ENCODE measurements at places on chromosomes 2 and 18.

DNA sequence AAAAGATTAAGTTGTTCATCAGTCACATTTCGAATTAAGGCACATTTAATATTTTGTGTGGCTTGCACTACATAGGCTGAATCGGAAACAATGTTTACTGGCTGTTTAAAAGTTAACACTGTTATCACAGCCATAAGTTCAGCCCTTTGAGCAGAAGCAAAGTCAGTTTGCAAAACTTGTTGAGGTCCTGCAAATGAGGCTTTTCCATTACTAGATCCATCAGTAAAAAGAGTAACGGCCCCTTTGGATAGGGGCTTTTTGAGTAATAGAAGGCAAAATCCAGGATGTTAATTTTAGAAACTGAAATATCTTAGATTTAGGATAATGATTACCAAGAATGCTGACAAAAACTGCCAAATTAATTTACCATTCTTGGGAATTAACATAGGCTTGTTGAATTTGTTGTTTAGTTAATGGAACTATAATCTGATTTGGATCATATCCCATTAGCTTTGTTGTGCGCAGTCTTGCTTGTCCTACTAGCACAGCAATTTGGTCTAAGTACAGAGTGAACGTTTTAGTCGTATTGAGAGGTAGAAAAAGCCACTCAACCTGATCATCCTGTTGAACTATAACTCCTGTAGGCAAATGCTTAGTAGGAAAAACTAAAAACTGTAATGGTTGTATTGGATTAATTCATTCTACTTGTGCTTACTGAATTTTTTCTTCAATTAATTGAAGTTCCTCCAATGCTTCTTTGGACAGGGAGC is 13.9 kb upstream of the SUCLG1 start:
- no peak for DNase-seq

- DNase-seq, result no peak
Observed at GRCh38 chr2:223008956-223009355, 43.0 kb upstream of the KCNE4 start.

- DNase-seq, result no peak
Observed at GRCh38 chr2:206442833-206443734, at the start of gene ADAM23. TSS of gene ADAM23 (plus strand) at chr2:206443532. CDS start at chr2:206443867, 335 bp downstream.

DNA sequence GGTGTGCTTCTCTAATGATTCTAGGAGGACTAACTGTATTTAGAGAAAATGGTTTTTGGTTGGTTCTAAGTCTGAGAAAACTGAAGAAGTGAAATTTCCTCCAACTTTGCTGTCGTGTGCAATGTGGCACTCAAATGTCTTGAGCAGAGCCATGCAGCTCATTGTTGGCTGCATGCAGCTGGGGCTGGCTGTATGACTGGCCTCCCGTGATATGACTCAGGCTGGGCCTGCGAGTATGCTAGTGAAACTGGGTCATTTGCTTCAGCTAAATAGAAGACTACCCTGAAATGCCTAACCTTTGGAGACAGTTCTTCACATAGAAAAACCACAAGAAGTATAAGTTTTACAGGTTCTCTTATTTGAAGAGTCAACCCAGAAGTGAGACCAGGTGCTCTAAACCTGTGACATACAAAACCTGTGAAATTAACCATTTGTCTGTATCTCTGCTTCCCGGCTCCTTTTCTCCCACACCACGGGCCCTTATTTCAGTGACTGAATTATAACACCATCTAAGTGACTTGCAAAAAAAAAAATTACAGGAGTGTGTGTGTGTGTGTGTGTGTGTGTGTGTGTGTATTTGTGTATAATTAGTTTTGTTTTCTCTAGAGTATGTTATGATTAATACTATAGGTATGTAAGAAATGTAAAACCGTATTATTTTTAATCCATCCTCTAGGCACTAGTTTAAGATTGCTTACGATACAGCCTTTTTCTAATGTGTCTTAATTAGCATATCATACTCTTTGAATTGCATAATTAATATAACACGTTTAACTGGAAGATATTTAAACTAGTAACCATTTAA is 15.9 kb downstream of the POLI start:
- no peak for DNase-seq

DNA sequence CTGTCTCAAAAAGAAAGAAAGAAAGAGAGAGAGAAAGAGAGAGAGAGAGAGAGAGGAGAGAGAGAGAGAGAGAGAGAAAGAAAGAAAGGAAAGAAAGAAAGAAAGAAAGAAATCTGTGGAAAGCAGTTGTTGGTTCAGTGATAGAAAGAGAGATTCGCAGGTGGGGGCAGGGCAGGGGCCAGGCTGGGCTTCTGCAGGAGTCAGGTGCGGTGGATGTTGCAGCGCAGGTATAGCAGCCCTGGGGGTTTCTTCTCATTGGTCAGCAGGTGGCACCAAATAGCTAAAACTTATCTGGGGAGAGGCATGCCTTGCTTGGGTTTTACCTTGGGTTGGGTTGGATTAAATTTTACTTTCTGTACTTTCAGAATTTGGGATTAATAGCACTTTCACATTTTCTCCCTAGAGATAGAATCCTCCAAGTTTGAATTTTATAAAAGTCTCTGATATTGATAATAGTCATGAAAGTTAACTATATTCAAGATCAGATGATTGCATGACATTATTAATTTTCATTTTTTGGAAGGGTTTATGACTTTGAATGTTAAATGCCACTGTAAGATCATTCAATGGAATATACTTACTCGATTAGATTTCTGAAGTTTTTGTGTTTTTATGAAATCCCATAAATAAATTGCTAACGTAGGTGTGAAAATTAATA is 66.6 kb downstream of the SPTBN1 start:
- DNase-seq, result peak; percentile 24

GRCh38 chr18:55633032-55633431 is 45.0 kb upstream of the TCF4 start:
- DNase-seq, result no peak

DNA sequence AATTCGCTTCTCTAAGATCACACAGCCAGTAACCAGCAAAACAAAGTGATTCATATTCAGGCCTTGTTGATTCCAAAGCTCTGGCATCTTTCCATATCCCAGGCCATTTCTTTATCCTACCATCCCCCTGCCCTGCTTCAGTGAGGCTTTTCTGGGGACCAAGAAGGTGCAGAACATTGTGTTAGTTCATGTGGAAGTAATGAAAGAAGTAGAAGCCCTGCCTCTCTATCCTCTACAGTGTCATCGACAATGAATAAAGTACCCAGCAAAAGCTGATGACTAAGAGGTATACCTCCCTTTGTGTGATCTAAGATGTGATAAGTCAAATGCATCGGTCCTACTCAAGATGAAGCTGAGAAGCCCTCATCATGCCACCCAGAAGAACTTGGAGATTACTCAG is 383.2 kb downstream of the BCL11A start:
- DNase-seq, result no peak

DNA sequence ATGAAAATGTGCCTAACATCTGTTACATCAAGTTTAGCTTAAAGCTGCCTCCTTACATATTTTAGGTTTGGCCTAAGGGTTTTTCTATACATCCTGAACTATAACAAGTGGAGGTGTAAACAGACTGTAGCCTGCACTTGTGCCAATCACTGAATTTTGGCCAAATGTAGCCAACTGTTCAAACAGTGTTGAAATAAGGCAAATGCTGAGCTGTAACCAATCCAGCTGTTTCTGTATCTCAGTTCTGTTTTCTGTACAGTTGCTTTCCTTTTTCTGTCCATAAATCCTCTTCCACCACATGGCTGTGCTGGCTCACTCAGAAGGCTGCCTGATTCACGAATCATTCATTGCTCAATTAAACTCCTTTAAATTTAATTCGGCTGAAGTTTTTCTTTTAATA is 19.2 kb upstream of the CAPN13 start:
- DNase-seq, result no peak

DNA sequence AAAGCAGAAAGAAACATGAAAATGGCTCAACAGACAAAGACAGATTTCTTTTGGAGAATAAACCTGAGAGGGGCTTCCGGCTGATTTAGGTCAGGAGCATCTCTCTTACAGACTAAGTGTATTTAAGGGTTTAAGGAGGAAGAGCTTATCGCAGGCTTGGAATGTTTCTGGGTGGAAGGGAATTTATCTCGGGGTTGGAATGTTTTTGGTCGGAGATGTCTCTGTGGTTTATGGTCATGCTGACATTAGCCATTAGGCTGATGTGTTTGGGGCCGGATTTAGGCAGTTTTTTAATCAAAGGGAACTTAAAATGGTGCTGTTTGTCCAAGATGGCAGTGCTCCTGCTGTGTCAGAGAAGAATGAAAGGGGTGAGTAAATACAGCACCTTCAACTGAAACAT is 14.4 kb upstream of the PSMA8 start:
- DNase-seq, result no peak

- no peak for DNase-seq
Observed at GRCh38 chr18:23172591-23173380, 37.5 kb downstream of the CABLES1 start.

GRCh38 chr2:182050333-182051135 is 64.9 kb downstream of the PPP1R1C start:
- no peak for DNase-seq

- DNase-seq, result peak; percentile 57
Observed at GRCh38 chr2:101113441-101114267, 37.5 kb downstream of the TBC1D8 start.

GRCh38 chr2:240252872-240253511 is 112.5 kb upstream of the OTOS start:
- DNase-seq, result no peak

DNA sequence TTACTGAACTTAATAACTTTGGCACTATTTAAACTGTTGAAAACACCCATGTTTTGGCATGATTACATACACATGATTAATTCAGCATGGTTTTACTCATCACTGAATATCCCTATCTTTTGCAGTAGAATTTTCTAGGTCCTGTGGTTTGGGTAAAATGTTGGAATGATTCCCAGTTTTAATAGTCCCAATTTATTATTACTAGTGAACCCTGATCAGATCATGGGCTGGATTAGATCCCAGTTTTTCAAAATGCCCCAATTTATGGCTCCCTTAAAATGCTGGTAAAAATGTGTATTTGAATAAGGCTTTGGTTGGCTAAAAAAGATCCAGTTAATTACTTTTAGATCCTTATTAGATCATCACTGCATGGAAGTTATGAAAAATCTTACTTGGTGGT is 273.6 kb upstream of the NRP2 start:
- DNase-seq, result no peak

DNA sequence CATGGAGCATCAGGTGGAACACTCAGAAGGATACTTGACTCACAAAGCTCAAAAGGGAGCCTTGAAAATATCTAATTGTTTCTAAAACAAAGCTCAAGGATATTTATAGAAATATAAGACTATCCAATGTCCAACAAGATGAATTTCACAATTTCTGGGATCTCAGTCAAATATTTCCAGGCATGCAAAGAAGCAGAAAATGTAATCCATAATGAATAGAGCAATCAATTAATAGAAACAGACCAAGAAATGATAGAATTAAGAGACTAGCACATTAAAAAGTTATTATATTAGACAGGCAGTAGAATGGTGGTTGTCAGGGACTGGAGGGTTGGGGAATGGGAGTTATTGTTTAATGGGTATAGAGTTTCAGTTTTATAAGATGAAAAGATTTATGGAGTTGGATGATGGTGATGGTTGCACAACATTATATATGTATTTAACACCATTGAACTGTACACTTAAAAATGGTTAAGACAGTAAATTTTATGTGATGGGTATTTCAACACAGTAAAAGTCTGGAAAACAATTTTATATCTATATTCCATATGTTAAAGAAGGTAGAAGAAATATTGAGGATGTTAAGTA is 189.9 kb upstream of the PIEZO2 start:
- no peak for DNase-seq

Data from NCI-H2081 treated with DMSO at 0.1 percent for 48 hours (cell line).